ENCODE measurements at places on chromosomes 12 and 14. TPM values are rescaled to one million over a fixed set of nuclear protein-coding genes. Genes with fewer than 3 reads are reported as not detected.

DNA sequence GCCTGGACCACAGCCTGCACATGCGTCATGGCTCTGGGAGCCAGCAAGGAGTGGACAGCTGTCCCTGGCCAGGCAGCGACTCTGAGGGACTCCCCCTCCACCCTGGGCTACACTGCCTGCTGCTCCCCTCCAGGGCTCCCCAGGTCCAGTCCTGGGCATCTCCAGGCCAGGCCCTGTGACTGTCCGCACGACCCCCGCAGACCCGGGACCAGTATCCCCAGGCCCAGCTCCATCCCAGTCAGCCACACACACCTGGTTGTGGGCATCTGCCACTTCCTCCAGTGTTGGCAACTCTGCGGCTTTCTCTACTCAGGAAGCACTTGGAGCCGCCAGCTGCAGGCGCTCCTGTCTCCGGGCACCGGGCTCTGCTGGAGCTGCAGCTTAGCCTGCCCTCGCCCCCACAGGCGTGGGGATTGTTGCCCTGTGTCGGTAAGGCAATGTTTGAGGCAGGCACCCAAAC is 2.4 kb downstream of the ULK1 start:
- H3K36me3 ChIP-seq = no peaks in the 10 kb centered on the region
- H3K27ac ChIP-seq = peak overlapping the region; percentile 97
- H3K27me3 ChIP-seq = no peaks in the 10 kb centered on the region
- DNase-seq = no peak

DNA sequence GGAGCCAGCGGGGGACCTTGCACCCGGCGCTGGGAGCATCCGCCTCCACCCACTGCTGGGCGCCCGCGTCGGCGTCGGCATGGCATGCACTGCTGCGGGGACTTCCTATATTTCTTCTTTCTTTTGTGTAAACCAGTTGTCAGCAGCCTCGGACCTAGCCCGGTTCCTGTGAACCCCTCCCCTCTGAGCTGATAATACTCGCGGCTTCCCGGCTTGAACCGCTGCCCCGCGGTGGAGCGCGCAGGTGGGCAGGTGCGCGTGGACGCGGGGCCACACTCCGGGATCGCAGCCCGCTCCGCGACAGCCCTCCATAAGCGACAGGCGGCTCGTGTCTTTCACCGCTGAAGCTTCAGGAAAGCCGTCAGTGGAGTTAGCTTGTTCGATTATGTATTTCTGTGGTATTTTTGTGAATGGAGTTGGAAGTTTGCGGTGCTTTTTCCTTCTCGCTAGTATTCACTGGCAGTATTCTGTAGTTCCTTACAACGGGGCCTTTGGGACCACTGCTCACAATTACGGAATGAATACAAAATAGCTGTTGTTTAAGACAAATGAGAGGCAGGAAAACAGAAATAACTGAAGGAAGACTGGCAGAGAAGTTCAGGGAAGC is 870 bp downstream of the BMAL2 start:
- peak overlapping the region; percentile 59 for H3K4me3 ChIP-seq
- H3K36me3 ChIP-seq = no peaks in the 10 kb centered on the region
- peaks cover 38% of the 10 kb centered on the region for H3K4me1 ChIP-seq
- DNase-seq = no peak
- H3K27ac ChIP-seq = peak overlapping the region; percentile 36
- H3K27me3 ChIP-seq = no peaks in the 10 kb centered on the region

GRCh38 chr12:49403971-49404450 is 36.7 kb downstream of the SPATS2 start:
- H3K36me3 ChIP-seq = no peaks in the 10 kb centered on the region
- H3K4me3 ChIP-seq = no peak overlapping the region
- no peak overlapping the region for H3K27ac ChIP-seq
- DNase-seq = no peak

DNA sequence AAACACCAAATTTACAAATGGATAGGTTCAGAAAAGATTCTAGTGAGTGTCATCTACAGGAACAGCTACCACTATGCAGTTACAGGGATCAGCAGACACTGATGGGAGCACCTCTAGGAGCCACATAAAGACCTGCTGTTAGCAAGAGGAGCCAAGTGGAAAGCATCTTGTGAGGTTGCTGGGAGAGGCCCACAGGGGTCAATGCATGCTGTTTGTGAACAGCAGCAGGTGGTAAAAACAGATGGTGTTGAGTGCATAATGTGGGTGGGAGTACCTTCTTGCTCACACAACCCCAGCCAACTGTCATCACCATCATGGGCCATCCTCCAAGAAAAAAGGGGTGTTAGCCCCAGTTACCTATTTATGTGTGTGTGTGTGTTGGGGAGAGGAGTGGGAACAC is 215.2 kb upstream of the SSTR1 start:
- H3K27me3 ChIP-seq = no peaks in the 10 kb centered on the region
- H3K36me3 ChIP-seq = no peaks in the 10 kb centered on the region
- DNase-seq = no peak
- H3K27ac ChIP-seq = no peak overlapping the region
- H3K4me1 ChIP-seq = no peaks in the 10 kb centered on the region

The TTC6 gene
- not detected for polyA plus RNA-seq

Measured in pancreas (tissue), 10 donors.